ENCODE measurements at places on chromosomes 13 and 19.
A peak's percentile ranks its signal among the peaks of the same experiment; 100 is the strongest.

DNA sequence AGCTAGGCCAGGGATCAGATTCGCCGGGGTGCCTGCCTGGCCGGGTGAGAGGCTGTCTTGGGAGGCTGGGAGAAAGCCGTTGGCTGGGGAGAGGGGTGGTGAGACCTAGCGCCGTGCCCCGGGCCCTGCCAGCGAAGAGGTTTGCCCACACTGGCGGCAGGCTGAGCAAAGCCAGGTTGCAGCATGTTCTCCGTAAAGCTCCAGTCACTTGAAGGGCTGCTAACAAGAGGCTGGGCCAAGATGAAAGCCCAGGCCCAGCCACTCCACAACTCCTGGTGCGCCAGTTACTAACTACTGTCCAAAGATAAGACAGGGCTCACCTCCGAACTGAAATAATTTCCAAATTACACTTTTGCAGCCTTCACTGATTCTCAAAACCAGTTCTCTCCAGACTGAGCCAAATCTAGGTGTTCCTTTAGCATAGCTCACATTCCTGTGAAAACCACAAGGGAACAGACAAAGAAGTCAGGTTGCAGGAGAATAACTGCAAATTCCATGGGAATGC lies 16.3 kb downstream of the ELAVL1 start:
- DNase-seq, result no peak

GRCh38 chr19:35518313-35518712 lies 4.9 kb upstream of the DMKN start:
- peak; percentile 35 for DNase-seq

DNA sequence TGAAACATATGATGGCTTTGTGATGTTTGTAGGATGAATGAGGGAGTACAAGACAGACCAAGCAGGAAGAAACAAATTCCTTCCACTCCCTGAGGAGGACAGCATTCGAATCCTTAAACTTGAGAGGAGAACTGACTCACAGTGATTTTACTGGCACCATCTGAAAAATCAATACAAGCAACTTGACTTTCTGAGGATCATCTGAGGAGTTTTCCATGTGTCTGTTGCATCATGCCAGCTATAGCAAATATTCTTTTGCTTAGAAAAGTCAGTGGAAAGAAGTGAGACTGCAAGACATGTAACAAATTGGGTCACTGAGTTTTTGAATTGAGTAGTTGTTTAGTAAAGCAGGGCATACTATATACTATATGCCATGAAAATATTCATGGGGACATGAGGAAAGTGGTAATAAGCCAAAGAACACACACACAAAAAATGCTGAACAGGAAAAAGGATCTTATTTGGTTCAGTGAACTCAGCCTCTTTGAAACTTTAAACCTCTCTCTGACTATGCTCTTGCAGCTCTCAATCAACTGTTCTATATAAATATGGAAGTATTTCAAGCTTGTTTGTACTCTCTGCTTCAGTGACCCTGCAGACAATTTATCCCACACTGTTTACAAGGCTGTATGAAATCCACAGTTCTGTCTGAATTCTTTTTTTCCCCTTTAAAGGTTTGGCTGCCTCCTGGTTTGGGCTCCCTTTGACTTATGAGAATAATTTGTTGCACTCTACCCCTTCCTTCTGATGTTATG lies 35.5 kb downstream of the SERTM1 start:
- DNase-seq, result no peak

GRCh38 chr19:31629579-31630363 lies 280.5 kb upstream of the TSHZ3 start:
- DNase-seq, result no peak

DNA sequence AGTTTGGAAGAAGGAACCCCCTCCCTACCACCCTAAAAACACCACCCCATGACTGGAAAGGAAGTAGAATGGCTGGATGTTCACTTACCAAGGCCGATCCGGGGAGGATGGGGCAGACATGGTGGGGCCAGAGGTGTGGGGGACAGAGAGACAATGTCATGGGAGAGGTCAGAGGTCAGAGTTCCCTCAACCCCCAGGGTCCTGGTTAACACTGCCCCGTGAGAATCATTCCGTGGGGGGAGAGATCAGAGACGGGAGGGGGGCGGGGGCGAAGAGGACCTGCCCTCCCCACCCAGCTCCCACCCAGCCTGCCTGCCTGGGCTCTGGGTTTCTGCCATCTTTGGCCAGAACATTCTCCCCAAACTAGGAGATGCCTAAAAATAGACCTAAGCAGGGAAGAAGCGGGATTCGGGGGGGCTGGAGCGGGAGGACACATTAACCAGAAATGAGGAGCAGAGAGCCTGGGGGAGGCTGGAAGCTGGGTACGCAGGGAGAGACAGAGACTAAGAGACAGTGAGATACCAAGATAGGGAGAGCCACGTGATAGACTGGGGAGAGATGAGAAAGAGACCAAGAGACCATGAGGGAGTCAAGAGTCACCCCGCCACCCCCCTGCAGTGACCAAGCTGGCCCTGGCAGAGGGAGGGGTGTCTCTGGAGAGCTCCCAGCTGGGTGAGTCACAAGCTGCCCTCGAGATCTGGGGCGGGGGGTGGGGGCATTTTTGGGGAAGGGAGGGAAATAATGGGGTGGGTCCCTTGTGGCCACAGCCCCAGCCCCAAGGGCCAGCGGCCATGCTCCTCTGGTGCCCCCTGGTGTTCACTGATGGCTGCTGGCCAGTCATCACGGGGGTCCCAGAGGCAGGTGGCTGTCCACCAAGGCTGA lies 6.1 kb upstream of the KANK2 start:
- peak; percentile 79 for DNase-seq

DNA sequence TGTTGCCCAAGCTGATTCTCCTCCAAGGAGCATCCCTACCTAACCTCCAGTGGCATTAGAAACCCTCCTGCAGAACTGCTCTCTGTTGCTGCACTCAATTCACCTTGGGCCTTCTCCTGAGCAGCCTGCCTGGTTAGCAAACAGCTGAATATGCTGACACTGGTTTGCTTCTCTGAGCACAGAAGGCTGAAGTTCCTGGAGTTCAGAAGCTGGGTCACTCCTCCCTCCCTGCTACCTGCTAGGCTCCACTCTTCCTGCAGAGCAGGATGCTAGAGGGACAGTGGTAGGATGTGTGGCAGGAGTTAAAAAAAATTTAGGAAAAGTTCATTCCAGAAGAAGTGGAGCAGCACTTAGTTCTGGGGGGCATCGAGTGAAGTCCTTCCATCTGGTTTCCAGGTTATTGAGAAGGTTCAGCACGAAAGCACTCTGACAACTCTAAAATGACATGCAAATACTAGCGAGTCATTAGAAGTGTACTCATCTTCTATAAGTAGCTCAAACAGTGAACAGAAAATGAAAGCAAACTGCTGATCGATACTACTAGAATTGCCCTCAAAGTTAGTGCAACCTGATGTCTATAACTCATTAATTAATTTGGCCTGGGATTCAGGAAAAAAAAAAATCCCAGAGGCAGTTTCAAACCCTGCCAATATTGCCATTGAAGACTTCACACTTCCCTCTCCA lies 293.7 kb downstream of the POU4F1 start:
- DNase-seq, result no peak

GRCh38 chr13:109657395-109657794 lies 129.0 kb downstream of the IRS2 start:
- DNase-seq, result no peak

DNA sequence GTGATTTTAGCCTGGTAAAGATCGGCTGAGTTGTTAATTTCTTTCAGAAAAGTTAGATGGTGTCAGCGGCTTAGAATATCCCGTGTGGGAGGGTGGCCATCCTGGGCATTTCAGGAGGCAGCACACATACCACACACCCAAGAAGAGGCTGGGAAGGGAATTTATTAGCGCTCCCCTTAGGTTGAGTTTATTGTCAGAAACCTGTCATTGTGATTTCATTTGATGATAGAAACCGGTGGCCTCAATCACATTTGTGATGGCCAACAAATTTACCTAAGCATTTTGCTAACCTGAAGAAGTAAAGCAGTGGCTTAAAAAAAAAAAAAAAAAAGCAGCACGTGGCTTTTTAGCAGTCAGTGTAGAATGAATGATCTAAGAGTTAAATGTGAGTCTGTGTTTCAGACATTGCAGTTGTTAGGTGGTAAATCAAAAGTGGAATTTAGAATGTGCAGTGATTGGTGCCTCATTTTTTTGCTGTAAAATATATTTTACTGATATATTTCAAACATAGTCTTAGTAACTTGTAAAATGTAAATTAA lies 2.7 kb downstream of the SIPA1L3 start:
- no peak for DNase-seq

DNA sequence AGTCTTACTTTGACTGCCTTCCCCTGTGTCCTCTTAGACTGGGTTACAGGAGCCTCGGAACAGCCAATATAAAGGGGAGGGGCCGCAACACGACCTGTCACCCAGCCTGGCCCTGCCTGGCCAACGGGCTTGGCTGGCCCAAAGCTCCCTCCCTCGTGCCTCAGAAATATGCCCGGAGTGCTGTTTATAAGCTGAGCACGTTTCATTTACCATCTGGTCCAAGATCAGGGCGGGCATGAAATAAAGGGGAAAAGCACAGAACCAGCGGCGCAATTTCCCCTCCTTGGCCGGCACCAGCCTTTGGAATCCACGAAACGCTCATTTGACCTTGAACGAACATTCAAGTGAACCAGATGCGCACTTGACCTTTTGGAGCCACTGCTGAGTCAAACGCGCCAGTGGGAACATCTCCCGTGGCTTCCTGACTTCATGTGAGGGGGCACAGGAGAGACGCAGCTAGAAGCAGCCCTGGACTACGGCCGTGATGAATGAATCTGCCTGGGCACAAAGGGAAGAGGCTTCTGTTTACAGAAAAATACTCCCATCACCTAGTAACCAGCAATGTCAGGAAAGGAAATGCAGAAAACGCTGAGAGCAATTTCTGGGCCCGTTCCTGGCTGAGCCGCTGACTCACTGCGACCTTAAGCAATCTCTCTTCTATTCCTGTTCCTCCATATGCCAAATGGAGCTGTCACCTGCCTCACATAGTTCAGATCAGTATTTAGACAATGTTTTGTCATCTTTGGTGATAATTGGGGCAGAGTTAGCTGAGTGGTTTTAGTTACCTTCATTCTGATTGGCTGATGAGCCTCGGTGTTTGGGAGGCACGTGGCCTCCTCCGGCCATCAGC lies 53.3 kb downstream of the RFX2 start:
- DNase-seq, result peak; percentile 84

DNA sequence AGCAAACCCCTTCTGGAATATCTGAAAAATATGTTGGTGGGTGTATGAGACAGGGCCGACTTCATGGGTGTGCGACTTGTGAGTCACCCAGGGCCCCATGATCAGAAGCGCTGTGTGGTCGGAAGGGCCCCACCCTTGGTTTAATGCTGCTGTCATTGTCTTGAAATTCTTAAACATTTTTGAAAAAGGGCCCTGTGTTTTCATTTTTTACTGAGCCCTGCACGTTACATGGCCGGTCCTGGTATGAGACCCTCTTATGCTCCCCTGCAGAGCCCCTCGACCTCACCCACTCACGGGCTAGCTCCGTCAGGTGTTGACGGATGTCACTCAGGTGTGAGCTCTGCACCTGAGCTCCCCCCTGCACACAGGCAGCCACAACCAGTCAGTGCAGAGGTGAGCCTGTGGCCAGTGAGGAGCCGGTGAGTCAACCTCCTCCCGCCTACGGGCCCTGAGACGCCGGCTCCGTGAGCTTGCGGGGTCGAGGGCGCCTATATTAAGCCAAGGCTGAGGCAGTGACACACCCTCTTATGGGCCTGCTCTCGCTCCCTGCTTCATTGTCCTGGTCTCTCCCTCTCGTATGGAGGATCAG lies 27.7 kb downstream of the GADD45B start:
- peak; percentile 88 for DNase-seq

DNA sequence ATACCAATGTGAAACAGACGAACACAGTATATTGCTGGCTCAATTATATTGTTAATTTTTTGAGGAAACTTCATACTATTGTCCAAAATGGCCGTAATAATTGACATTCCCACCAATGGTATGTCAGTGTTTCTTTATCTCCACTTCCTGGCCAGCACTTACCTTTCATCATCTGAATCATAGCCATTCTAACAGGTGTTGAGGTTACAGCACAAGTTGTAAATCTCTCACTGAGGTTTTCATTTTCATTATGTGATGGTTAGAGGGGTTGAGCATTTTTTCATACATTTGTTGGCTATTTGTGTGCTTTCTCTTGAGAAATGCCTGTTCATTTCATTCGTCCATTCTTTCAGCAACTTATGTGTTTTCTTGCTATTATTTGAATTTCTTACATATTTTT lies 824.0 kb downstream of the UQCRFS1 start:
- DNase-seq, result no peak

- DNase-seq, result no peak
Observed at GRCh38 chr13:50762969-50763567, 80.4 kb downstream of the DLEU7 start.

GRCh38 chr19:15487038-15487437 lies 7.7 kb upstream of the PGLYRP2 start:
- DNase-seq, result no peak

DNA sequence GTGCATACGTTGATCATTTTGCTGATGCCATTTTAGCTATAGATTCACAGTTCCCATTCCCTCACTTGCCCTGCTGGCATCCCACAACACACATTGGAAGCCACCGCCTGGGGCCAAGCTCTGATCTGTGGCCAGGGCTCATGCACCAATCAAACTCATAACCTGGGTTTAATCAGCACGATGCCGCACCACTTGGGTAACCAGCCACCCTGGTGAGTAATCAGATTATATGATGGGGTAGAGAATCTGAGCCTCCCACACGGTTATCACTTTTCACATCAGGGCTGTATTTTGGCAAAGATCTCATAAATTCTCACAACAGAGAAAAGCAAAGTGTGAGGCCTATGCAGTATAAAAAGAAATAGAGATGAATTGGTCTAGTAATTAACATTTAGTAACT lies 66.0 kb upstream of the TNFRSF19 start:
- no peak for DNase-seq

DNA sequence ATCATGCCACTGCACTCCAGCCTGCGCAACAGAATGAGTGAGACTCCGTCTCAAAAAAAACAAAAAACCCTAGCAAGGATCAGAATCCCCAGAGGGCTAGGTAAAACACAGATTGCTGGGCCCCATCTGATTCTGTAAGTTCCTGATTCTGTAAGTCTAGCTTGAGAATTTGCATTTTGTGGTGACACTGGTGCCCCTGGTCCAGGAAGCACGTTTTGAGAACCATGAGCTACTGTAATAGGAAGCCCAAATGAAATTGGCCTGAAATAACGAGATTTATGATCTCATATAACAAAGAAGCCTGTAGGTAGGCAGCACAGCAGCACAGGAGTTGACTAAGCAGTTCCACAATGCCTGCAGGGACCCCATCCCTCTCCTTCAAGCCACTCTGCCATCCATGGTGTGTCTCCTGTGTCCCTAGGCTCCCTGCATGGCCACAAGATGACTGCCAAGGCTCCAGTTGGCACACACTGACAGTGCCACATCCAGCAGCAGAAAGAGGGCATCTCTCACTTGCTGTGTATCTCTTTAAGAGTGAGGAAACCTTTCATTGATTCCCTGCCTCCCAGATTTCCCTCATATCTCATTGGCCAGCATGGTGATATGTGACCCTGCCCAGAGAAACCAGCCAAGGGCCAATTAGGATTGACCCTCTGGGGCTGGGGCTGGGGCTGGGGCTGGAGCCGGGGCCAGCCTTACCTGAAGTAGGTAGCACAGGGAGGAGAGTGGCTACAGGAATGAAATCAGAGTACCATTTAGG lies 21.7 kb downstream of the SIPA1L3 start:
- no peak for DNase-seq

- DNase-seq, result no peak
Observed at GRCh38 chr13:21033856-21034602, 27.4 kb downstream of the LATS2 start.

- no peak for DNase-seq
Observed at GRCh38 chr13:31350560-31350959, 150.8 kb downstream of the B3GLCT start.

Measured in hepatocyte (in vitro differentiated cells).